Colonic mucosa (tissue), 4 donors: ENCODE measurements at places on chromosomes 7 and 10. TPM values are rescaled to one million over a fixed set of nuclear protein-coding genes. Genes with fewer than 3 reads are reported as not detected.

Gene ANLN
- 21.2 TPM for total RNA-seq

Gene PNLIPRP3
- not detected for total RNA-seq

- no peak for DNase-seq
Measured at GRCh38 chr7:106480616-106481031, 180.3 kb downstream of the CCDC71L start.

Gene WNT8B
- total RNA-seq: not detected

- DNase-seq: peak; percentile 84
Measured at GRCh38 chr10:11986593-11987216, 55.9 kb downstream of the UPF2 start.

DNA sequence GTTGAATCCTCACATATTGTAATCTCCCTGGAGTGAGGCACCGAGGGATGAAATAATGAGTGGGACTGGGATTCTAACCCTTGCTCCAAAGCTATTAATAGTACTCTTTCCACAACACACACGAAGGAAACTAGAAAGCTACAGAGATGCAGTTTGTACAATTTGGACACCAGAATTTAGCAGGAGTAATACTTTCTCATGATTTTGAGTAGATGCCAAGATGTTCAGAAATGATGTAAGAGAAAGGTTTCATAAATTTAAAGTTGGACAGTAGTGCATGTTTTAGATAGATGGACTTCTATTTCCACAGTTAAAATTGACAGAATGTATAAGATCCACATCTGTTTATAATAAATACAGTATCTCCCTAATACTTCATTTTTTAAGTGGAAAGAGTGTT is 46.5 kb downstream of the PRR15 start:
- DNase-seq: no peak
